ENCODE measurements at places on chromosomes 4 and X.
A peak's percentile ranks its signal among the peaks of the same experiment; 100 is the strongest.

- no peak for DNase-seq
Observed at GRCh38 chrX:129565046-129565650, 25.1 kb downstream of the OCRL start.

DNA sequence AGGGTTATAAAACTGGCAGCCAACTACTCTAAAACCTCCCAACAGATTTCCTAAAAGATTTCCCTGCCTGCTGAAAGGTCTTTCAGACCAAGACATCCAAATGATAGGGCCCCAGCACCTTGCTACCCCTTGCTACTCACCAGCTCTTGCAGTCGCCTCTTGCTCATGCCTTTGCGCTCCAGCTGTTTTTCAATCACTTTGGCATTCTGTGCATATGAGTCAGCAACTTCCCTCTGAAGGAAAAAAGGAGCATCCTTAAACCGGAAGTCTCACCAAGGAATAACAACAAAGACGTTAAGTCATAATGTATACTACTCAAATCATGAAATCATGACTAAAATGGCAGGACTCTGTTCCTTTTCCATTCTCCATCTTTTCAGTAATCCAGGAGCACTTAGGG, 24.0 kb downstream of the STEEP1 start:
- no peak for DNase-seq

GRCh38 chr4:138979742-138980141, 35.8 kb upstream of the NOCT start:
- no peak for DNase-seq

GRCh38 chr4:37008199-37008598, 236.3 kb upstream of the NWD2 start:
- DNase-seq: no peak

DNA sequence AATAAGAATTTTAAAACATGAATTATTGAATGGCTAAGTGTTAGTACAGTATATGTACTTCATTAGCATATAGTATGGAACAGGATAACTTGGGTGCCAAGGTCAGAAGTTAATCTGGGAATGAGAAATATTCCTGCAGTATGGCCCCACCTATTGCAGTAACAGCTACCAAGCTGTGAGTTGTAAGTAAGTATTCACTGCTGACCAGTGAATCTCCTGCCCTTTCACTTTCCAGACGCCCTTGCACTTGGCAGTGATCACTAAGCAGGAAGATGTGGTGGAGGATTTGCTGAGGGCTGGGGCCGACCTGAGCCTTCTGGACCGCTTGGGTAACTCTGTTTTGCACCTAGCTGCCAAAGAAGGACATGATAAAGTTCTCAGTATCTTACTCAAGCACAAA, 105.1 kb downstream of the NFKB1 start:
- no peak for DNase-seq

DNA sequence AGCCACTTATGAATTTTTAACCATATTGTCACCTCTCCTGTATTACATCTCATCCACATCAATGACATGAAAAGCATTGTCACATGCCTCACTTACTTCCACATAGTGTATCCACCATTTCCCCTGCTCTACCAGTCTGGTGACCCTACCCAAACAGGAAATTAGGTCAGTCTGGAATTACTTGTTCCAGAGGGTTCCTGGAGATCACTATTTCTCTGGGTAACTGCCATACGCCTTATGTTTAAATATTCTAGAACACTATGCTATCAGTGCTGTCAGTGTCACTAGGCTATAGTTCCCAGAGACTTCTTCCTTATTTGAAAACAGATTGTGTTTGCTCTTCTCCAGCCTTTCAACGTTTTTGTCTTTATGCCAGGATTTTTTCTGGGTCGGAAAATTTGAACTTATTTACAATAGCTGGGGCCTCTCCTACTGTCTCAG, 15.0 kb downstream of the SRPX2 start:
- no peak for DNase-seq

GRCh38 chr4:91764085-91764484, 539.7 kb upstream of the GRID2 start:
- no peak for DNase-seq

- no peak for DNase-seq
Observed at GRCh38 chrX:2370456-2370855, 130.3 kb downstream of the DHRSX start.

DNA sequence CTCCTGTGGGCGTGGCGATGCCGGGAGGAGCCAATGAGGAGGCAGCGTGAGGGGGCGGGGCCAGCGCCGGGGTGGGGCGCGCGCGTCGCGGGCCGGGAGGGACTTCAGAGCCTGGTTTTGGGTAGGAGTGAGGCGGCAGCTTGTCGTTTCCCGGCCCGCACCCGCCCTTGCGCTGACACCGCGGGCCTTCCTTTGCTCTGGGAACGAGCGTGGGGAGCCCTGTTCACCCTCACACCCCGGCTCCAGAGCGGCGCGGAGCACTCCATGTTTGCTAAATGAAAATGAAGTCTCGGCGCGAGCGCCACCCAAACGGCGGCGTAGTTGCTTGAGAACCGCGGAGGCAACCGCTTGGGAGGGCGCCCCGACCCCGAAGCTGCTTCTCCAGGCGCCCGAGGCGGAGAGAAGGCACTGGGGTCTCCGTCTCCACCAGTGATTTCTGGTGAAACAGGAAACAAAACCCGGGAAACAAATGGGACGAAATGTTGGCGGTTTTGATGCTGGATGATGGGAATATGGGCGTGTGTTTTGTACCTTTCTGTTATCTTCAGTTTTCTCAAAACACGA, 497 bp upstream of the GRPEL1 start:
- DNase-seq: no peak

DNA sequence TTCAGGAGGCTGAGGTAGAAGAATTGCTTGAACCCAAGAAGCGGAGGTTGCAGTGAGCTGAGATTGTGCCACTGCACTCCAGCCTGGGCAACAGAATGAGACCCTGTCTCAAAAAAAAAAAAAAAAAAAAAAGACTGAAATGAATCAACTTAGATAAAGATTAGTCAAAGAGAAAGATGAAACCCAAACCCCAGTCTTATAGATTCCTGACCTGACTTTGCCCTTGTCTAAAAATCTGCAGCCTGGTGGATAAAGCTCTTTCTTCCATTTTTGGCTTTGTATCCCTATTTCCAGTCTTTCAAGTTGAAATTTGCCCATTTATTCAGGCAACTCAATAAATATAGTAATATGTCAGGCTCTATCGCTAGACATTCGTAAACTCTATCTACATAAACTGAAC, 39.3 kb upstream of the SPINK2 start:
- no peak for DNase-seq

DNA sequence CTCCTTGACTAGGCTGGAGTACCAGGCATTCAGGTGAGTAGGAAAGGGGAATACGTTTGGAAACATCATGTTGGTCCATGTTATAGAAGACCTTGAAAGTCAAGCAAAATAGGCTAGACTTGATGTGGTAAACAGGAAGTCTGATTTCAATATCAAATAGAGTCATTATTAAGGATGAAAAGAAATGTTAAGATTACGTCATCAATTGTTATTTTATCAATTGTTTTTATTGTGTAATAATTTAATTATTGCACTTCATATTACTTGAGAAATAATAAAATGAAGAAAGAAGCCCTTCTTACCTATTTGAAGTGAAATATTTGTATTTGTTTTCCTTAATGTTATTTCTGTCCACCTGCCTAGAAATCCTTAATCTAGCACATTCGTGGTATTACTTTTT, 361.0 kb upstream of the HAND2 start:
- no peak for DNase-seq

- DNase-seq: no peak
Observed at GRCh38 chr4:103719105-103719829, 518 bp downstream of the TACR3 start.

- DNase-seq: no peak
Observed at GRCh38 chr4:174119830-174120229, 163.6 kb downstream of the FBXO8 start.

GRCh38 chr4:34633241-34633640, 1611.1 kb downstream of the ARAP2 start:
- DNase-seq: no peak

- DNase-seq: peak; percentile 49
Observed at GRCh38 chrX:24294619-24295018, 19.2 kb downstream of the SUPT20HL2 start.

DNA sequence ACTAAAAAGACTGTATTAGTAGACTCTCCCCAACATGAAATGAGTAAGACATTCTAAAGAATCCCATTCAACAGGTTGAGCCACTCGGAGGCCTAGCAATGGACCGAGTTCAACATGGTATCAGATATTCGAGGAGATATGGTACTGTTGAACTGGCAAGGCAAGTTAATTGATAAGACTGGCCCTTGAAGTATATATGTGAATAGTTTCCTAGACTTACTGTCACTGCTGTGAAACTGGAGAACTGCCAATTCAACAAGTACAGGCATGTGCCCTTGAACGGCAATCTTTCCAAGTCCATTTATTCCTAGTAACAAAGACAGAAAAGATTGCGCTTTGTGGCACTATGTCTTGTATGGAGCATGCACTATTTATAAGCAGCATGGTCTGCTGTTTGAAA, 24.4 kb downstream of the FAT1 start:
- no peak for DNase-seq

DNA sequence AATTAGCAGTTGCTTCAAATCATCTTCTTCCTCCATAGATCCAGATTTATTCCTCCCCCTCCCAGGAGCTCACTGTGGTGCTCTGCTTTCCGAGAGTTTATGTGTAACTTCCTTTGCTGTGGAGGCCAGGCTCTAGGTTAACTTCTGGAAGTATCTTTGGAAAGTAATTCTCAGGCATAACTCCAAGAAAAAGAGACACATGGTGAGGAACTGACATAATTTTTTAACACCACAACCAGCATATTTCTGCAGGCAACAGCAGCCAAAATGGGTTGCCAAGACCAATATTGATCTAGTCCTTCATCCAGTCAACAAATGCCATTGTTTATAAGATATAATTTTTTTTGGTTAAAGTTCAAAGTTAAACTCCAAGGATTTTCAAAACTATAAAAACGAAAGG, 114.5 kb upstream of the RBPJ start:
- no peak for DNase-seq

- DNase-seq: peak; percentile 29
Observed at GRCh38 chrX:74924449-74925224, 615 bp downstream of the NEXMIF start.

DNA sequence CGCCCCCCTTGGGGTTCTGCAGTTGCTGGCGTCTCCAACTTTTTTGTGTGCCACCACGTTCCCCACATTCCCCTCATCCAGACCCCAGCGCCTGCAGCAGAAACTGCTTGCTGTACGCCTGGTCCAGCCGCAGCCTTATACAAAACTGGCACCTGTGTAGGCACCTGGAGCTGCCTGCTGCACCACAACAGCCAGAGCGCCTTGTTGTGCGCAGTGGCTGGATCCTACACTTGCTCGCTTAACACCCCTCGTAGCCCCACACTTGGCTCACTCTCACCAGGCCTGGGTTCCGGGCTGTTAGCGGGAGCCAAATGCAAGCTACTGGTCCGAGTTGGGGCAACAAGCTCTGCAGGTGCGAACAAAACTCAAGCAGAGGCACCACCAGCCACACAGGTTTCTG, 136.8 kb downstream of the TECRL start:
- DNase-seq: no peak

DNA sequence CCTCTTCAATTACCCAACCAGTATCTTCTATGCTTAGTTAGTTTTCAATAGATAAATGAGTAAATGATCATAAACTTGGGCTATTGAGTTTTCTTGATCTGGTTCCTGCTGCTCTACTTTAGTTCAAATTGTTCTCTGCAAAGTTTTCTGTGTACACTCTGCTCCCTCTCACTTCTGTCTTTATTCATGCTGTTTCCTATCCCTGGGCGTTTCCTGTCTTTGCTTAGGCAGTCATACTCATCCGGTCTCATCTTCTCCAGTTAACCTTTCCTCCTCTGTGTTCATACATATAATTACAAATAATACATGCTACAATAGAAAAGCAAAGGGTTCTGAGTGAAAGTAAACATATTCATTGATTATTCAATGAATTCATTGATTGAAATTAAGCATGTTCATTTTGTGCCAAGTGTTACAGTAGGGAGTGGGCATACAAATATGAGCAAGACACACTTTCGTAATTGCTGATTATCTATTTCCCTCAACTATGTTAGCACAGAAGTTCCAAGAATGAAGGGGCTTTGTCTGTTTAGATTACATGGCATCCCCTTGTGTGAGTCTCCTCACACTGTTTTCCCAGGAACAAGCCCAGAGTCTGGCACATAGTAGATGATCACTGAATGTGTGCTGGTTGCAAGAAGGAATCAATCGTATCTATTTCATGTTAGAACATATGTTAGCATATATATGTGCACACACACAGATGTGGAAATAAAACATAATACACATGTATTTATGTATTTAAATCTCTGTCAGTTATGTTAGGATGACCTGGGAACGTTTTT, 1.1 kb downstream of the RAB39B start:
- DNase-seq: peak; percentile 5

- DNase-seq: no peak
Observed at GRCh38 chr4:8325291-8325973, 55.9 kb downstream of the HTRA3 start.

DNA sequence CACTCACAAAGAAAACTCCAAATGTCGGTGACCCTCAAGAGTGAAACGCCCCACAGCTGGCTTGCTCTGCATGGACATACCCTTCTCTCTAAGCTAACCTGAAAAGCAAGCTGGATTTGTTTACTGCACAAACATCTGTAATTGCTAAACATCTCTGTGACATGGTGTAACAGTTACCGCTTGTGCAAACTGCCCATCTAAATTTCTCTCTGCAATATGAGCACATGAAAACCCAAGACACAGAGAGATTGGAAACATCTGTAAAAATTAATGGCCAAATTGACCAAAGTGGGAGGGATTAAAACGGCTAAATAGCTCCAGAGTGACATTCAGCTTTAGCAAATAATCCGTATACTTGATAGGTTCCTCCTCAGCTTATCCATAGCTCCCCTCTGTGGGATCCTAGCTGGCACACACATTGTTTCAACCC, 155.0 kb upstream of the MAP3K15 start:
- no peak for DNase-seq

- DNase-seq: no peak
Observed at GRCh38 chr4:173747537-173748257, 217.7 kb upstream of the HAND2 start.

GRCh38 chr4:98994474-98995182, 893 bp upstream of the METAP1 start:
- DNase-seq: no peak

- DNase-seq: no peak
Observed at GRCh38 chr4:182576601-182577289, 333.5 kb downstream of the TENM3 start.

DNA sequence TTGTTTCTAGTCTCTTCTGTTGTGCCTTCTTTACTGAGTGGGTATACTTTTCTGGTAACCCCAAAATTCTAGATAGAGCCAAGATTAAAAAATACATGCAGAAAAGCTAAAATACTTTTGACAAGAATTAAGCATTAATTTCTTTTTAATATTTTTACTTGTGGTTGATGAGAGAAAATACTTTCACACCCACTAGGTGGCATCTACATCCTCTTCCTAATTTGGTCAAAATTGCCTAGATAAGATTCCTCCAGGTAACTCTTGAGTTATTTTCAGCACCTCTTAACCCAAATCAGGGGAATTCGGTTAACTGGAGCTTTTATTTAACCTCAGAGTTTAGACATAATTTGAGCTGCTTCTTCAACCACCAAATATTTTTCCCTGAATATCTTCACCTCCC, 28.4 kb upstream of the COX7B2 start:
- no peak for DNase-seq

GRCh38 chr4:165802452-165802851, 70.6 kb upstream of the TLL1 start:
- DNase-seq: no peak

- no peak for DNase-seq
Observed at GRCh38 chr4:158020734-158021346, 152.0 kb downstream of the GASK1B start.

Measured in activated CD4-positive, alpha-beta T cell treated with anti-CD3 and anti-CD28 coated beads, Interleukin-2, amount 10 ng/mL, durations not matched to agents 7 days and 5 days (primary cell).